ENCODE measurements at places on chromosomes 13 and 19.

DNA sequence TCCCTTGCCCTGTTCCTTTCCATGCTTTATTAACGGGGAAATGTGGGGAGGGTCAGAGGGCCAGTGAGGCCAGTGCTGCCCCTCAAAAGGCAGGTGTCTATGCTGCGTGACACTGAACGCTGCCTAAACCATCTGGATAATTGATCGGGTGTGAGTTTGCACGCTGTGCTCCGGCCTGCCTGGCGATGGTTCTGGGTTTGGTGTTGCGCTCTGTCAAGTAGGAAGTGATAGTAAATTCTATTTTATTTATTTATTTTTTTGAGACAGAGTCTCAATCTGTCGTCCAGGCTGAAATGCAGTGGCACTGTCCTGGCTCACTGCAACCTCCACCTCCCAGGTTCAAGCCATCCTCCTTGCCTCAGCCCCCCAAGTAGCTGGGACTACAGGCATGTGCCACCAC lies 86.5 kb downstream of the ATP11A start:
- DNase-seq: no peak

DNA sequence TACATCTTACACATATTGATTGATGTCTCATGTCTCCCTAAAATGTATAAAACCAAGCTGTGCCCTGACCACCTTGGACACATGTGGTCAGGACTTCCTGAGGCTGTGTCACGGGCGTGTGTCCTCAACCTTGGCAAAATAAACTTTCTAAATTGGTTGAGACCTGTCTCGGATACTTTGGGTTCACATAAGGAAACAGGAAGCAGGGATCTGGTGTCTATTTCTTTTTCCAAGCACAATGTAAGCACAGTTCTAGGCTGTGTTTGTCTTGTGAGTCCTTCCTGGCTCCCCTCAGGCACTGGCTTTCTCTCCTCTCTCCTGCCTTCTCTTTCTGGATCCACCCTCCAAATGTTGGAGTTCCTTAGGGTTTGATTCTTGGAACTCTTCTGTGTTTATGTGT lies 27.6 kb upstream of the TPT1 start:
- no peak for DNase-seq

DNA sequence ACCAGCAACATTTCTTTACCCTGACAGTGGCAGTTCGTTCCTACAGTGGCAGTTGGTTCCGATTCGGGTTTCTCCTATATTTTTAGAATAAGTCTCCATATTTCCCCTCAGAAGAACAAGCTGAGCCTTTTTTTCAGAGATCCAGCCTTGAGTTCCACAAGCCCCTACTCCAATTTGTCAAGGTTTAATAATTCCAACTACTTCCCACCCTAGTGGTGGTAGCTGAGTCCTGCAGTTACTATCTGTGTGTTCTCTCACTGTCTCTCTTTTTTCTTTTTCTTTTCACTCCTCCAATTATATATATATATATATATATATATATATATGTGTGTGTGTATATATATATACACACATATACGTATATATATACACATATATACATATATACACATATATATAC lies 1347.3 kb downstream of the PCDH9 start:
- no peak for DNase-seq

DNA sequence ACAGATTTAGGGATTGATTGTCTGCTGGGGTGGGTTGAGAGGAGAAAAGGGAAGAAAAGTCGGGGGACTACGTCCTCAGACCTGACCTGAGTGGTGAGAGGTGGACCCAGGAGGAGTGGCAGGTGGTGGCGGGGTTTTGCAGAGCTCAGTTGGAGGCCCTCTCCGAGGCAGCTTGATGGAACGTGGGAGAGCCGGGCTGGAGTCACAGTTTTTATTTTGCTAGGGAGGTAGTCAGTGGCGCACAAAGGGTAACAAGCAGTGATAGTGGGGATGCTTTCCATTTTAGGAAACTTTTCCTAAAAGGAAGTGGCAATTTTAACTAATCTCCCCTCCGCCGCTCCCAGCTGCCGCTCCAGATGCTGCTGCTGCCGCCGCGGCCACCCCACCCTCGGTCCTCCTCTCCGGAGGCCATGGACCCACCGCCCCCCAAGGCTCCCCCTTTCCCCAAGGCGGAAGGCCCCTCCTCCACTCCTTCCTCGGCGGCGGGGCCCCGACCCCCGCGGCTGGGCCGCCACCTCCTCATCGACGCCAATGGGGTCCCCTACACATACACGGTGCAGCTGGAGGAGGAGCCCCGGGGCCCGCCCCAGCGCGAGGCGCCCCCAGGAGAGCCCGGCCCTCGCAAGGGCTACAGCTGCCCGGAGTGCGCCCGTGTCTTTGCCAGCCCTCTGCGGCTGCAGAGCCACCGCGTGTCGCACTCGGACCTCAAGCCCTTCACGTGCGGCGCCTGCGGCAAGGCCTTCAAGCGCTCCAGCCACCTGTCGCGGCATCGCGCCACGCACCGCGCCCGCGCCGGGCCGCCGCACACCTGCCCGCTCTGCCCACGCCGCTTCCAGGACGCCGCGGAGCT lies 1.1 kb upstream of the ZNF581 start:
- no peak for DNase-seq

- DNase-seq: no peak
Measured at GRCh38 chr19:53873773-53874605, 6.3 kb downstream of the MYADM start.

- no peak for DNase-seq
Measured at GRCh38 chr13:29509999-29510589, 85.4 kb downstream of the SLC7A1 start.

DNA sequence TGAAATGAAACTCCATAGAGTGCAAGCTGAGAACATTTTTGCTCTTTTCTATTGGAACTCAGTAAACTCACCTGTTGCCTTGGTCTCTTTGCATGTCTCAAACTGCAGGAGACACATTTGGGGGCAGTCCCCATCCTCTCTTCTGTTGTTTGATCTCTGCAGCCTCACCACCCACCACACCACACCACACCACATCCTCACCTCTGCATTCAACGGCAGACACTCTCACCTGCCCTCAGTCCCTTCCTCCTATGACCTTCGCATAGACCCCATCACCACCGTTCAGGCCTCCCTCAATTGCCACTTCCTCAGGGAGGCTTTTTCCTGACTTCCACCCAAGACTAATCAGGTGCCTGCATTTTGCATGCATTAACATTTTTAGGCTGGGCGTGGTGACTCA lies 14.4 kb upstream of the TPM4 start:
- no peak for DNase-seq

DNA sequence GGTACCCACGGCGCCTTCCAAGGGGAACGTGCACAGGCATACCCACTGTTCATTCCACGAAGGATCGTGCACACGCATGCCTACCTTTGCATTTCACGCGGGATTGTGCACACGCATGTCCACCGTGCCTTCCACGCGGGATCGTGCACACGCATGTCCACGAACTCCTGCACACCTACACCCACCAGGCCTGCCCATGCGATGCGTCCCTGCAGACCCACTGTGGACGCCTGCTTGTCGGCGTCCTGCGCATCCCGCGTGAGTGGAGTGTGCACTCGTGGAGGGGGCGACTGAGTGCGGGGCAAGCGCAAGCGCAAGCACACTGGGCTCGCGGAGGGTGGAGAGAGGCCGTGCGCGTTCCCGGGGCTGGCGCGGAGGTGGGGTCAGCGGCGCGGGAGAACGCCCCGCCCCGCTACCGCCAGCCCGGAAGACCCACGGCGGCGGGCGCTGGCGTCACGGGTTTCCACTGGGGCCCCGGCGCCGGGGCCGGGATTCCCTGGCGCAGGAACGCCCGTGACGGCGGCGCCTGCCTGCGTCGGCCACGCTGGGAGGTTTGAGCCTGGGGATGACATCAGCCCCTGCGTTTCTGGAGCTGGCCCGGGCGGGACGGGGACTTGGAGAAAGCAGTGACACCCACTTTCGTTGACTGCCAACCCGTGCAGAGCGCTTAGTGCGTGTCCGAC lies 18.7 kb downstream of the GADD45B start:
- peak; percentile 79 for DNase-seq

GRCh38 chr19:15769586-15769985 lies 17.9 kb upstream of the OR10H5 start:
- DNase-seq: no peak

Data from inflammatory macrophage treated with lipopolysaccharide for 1 hour (primary cell).